ENCODE measurements at places on chromosomes 3 and 15. TPM values are rescaled to one million over a fixed set of nuclear protein-coding genes. Genes with fewer than 3 reads are reported as not detected.

HRG gene
- 0.04 TPM for polyA plus RNA-seq

DNA sequence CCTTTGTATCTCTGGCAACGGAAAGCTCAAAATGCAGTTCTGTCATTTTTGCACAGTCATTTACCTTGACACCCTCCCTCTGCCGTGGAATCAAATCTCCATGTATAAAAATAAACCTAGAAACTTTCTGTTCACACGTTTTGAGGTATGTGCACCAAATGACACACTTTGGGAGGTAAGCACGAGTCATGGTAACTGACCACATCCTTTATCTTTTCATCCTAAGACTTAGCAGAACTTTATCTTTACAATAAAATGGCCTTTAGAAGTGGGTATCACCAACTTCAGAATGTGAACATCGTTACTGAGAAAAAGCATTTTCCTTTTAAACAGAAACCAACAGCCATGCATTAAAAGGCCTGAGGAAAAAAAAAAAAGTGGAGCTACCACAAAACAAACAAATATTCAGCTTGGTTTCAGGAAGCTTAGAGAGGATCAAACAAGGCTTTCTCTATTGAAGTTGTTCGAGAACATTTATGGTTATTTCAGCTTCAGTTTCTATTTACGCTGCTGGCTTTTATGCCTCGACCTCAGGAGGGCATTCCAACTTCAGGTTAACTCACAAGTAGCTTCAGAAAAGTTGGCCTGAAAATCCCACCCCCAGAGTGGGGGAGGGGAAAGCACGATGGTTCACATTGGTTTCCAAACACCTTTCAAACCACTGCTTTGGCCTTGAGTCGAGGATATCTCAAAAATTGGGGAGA lies 171.1 kb upstream of the ICE2 start:
- DNase-seq: no peak

DNA sequence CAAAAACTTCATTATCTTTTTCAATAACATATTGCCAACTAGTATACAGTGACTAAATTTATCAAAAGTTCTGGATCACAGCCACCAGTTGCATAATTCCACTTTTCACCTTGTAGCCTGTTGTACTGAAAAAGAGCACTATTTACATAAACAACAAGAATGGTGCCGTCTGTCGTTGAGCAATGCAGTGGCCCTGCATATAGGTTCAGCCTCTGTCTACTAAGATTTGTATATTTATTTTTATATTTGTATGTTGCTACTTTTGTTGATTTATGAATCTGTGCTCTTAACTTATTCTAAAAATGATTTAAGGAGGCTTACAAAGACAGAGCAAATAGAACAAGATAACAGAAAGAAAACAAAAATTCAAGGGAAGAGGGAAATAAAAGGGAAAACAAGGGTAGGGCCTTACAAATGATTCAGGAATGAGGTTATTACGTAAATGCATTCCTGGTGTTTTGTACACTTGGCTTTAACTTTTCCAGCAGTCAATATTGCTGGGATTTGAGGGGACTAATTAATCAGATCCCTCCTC lies 257.6 kb upstream of the STT3B start:
- DNase-seq: no peak

- no peak for DNase-seq
These were observed 5.8 kb downstream of the NLGN1 start for GRCh38 chr3:173403376-173403775.

GRCh38 chr3:174821477-174821876 lies 37.7 kb upstream of the NAALADL2 start:
- DNase-seq: no peak

- no peak for DNase-seq
These were observed 4.2 kb upstream of the CHL1 start for GRCh38 chr3:192215-192929.

Measured in heart left ventricle (tissue), 16 donors.